ENCODE measurements at places on chromosomes 7 and 10. TPM values are rescaled to one million over a fixed set of nuclear protein-coding genes. Genes with fewer than 3 reads are reported as not detected.
A peak's percentile ranks its signal among the peaks of the same experiment; 100 is the strongest.

DMTF1 gene
- total RNA-seq = 117 TPM

- no peaks in the 10 kb centered on the region for H3K4me1 ChIP-seq
- no peak for DNase-seq
- H3K27me3 ChIP-seq = no peaks in the 10 kb centered on the region
- no peaks in the 10 kb centered on the region for H3K36me3 ChIP-seq
These were observed 104.5 kb upstream of the PCLO start for GRCh38 chr7:83267141-83267631.

DNA sequence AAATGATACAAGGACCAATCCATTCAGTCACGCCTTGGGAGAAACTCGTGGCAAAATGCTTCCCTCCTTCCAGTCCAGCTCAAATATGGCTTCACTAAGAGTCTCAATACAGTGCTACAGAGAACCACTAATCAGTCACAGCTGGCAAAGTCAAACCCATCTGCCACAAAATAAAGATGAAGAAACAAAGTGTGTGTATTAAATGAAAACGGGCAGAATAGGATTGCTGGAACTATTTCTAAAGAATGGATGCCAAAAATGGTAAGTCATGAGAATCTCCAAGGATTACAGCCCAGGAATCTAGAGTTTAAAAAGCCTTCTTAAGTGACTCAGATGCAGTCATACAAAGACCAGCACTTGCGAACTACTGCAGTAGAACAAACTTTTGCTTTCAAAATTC lies 61.9 kb downstream of the CACUL1 start:
- H3K27me3 ChIP-seq = no peaks in the 10 kb centered on the region
- H3K27ac ChIP-seq = no peak overlapping the region
- no peak for DNase-seq
- peaks cover 11% of the 10 kb centered on the region for H3K36me3 ChIP-seq
- H3K4me3 ChIP-seq = no peak overlapping the region
- no peaks in the 10 kb centered on the region for H3K4me1 ChIP-seq

GRCh38 chr10:86553213-86553612 lies 31.6 kb upstream of the WAPL start:
- H3K27ac ChIP-seq = no peak overlapping the region
- no peak overlapping the region for H3K4me3 ChIP-seq
- no peaks in the 10 kb centered on the region for H3K36me3 ChIP-seq

GRCh38 chr7:10939237-10939910 lies 34.3 kb upstream of the PHF14 start:
- H3K27me3 ChIP-seq = no peaks in the 10 kb centered on the region
- no peak overlapping the region for H3K4me3 ChIP-seq
- H3K36me3 ChIP-seq = peaks cover 4% of the 10 kb centered on the region
- DNase-seq = peak; percentile 2
- peaks cover 16% of the 10 kb centered on the region for H3K4me1 ChIP-seq

DNA sequence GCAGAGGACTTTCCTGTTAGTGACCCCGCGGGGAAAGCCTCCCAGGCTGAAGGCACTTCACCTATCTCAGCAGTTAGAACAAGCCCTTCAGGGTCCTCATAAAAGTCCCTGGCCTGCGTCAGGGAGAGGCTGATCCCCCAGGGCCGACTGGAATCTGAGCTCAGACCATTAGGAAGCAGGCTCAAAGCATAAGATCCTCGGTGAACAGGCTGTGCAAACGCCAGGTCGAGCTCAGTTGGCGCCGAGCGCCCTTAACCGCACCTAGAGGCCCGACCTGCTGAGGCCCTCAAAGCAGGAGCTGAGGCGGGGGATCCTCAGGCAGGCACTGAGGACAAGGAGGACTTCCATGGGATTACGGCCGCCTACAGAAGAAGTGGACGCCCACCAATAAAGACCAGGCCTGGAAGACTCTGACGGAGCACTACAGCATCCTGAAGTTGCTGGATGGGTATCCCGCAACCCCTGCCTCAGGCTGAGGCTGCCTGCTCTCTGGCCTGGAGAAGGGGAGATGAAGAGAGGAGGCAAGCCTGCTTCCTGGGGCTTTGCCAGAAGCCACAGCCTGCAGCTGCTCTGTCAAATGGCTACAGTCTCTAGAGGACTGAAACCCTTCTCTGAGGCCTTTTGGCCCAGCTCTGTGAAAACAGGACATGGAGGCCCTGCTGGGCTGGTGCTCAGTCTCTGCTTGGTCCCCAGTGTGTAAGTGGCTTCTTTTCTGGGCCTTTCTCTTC lies 29.9 kb downstream of the LIPJ start:
- no peaks in the 10 kb centered on the region for H3K4me1 ChIP-seq
- no peak overlapping the region for H3K4me3 ChIP-seq
- no peaks in the 10 kb centered on the region for H3K36me3 ChIP-seq
- no peak overlapping the region for H3K27ac ChIP-seq
- no peaks in the 10 kb centered on the region for H3K27me3 ChIP-seq

DNA sequence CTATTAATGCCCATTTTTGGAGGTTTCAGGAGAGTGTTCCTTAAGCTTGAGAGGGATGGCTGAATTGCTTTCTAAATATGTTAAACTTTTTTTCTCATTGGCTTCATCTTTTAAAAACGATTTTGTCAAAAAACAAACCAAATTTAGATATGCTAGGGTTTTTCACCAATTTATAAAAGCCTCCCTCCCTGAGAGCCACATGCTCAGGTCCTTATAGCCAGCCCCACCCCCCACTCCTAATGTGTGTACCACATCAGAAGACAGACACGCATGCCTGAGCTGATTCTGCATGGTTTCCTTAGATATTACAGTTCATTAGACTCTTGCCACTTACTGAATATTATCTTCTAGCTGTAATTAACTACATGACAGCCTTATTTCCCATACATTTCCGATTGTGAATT lies 2.0 kb downstream of the CUL1 start:
- H3K4me3 ChIP-seq = peak overlapping the region; percentile 91
- H3K27ac ChIP-seq = peak overlapping the region; percentile 87
- peaks cover 61% of the 10 kb centered on the region for H3K4me1 ChIP-seq
- no peaks in the 10 kb centered on the region for H3K36me3 ChIP-seq
- DNase-seq = no peak

GRCh38 chr10:111410740-111411139 lies 333.9 kb downstream of the ADRA2A start:
- H3K27ac ChIP-seq = no peak overlapping the region
- H3K4me1 ChIP-seq = no peaks in the 10 kb centered on the region
- no peak for DNase-seq
- no peaks in the 10 kb centered on the region for H3K27me3 ChIP-seq

- H3K4me1 ChIP-seq = peaks cover 13% of the 10 kb centered on the region
- no peak overlapping the region for H3K4me3 ChIP-seq
- no peak overlapping the region for H3K27ac ChIP-seq
These were observed 23.2 kb upstream of the CFAP46 start for GRCh38 chr10:132965411-132966057.

GRCh38 chr10:26022831-26023230 lies 88.8 kb downstream of the MYO3A start:
- no peak overlapping the region for H3K4me3 ChIP-seq
- H3K27me3 ChIP-seq = no peaks in the 10 kb centered on the region
- DNase-seq = no peak
- H3K27ac ChIP-seq = no peak overlapping the region
- no peaks in the 10 kb centered on the region for H3K36me3 ChIP-seq
- no peaks in the 10 kb centered on the region for H3K4me1 ChIP-seq

GRCh38 chr7:121953601-121954000 lies 80.6 kb downstream of the PTPRZ1 start:
- no peaks in the 10 kb centered on the region for H3K27me3 ChIP-seq
- H3K27ac ChIP-seq = no peak overlapping the region
- DNase-seq = no peak
- peaks cover 30% of the 10 kb centered on the region for H3K36me3 ChIP-seq
- H3K4me1 ChIP-seq = peaks cover 48% of the 10 kb centered on the region
- no peak overlapping the region for H3K4me3 ChIP-seq

DNA sequence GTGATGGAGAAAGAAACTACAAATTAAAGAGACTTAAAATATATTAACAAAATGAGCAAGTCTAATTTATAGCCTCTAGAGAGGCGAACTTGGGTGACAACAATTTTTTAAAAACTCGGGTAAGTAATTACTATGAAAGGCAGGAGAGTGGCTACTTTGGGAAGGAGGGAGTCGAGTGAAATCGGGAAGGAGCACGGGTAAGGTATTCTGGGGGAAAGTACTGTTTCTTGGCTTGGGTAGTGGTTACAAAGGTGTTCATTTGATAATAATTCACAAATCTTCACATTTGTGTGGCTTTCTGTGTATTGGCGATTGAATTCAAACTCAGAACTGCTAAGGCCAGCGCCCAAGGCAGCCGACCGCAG lies 32.9 kb upstream of the GRID1 start:
- no peaks in the 10 kb centered on the region for H3K36me3 ChIP-seq
- DNase-seq = no peak
- H3K27ac ChIP-seq = no peak overlapping the region
- peaks cover 25% of the 10 kb centered on the region for H3K4me1 ChIP-seq
- H3K4me3 ChIP-seq = peak overlapping the region; percentile 81
- H3K27me3 ChIP-seq = peaks cover 76% of the 10 kb centered on the region

GRCh38 chr10:95513941-95514392 lies 47.2 kb downstream of the SORBS1 start:
- no peaks in the 10 kb centered on the region for H3K36me3 ChIP-seq
- H3K27me3 ChIP-seq = no peaks in the 10 kb centered on the region
- no peak overlapping the region for H3K4me3 ChIP-seq
- peaks cover 14% of the 10 kb centered on the region for H3K4me1 ChIP-seq

GDF2 gene
- total RNA-seq = not detected

CALCR gene
- total RNA-seq = 0.07 TPM

DNA sequence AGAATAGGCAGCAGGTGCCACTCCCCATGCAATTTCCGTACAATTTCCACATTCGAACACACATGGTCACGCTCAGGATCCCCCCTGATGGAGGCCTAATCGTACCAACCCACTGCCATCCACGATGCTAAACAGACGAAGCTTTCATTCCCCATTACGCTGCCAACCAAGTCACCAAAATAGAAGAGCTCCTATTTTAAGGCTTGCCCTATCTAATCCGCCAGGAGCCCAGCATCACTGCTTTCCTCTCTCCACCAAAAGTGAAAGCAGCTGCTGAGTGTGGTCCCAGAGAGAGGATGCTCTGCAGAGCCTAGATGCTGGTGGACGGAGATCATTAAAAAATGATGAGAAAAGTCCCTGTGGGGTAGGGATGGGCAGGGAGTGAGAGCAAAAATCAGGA lies 43.3 kb downstream of the HSPA12A start:
- peak overlapping the region; percentile 68 for H3K27ac ChIP-seq
- H3K4me1 ChIP-seq = peaks cover 16% of the 10 kb centered on the region
- no peak overlapping the region for H3K4me3 ChIP-seq
- no peaks in the 10 kb centered on the region for H3K27me3 ChIP-seq
- no peaks in the 10 kb centered on the region for H3K36me3 ChIP-seq
- no peak for DNase-seq

KEL gene
- total RNA-seq = 1.4 TPM

PRPS1L1 gene
- total RNA-seq = not detected

DNA sequence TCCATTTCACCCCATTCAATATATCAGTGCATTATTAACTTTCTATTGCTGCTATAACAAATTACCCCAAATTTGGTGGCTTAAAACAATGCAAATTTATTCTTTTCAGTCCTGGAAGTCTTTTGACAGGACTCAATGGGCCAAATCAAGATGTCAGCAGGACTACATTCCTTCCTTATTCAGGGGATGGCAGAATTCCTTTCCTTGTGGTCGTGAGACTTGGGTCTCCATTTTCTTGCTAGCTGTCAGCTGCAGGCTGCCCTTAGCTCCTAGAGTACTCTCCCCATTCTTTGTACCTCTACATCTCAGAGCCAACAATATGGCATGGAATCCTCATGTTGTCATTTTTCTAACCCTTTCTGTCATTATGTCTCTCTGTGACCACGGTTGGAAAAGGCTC lies 310.6 kb downstream of the HDAC9 start:
- H3K36me3 ChIP-seq = peaks cover 4% of the 10 kb centered on the region
- no peak for DNase-seq
- peaks cover 16% of the 10 kb centered on the region for H3K4me1 ChIP-seq
- H3K27ac ChIP-seq = no peak overlapping the region
- no peaks in the 10 kb centered on the region for H3K27me3 ChIP-seq

CBX3 gene
- 293 TPM for total RNA-seq

SRRM3 gene
- 4.9 TPM for total RNA-seq

DNA sequence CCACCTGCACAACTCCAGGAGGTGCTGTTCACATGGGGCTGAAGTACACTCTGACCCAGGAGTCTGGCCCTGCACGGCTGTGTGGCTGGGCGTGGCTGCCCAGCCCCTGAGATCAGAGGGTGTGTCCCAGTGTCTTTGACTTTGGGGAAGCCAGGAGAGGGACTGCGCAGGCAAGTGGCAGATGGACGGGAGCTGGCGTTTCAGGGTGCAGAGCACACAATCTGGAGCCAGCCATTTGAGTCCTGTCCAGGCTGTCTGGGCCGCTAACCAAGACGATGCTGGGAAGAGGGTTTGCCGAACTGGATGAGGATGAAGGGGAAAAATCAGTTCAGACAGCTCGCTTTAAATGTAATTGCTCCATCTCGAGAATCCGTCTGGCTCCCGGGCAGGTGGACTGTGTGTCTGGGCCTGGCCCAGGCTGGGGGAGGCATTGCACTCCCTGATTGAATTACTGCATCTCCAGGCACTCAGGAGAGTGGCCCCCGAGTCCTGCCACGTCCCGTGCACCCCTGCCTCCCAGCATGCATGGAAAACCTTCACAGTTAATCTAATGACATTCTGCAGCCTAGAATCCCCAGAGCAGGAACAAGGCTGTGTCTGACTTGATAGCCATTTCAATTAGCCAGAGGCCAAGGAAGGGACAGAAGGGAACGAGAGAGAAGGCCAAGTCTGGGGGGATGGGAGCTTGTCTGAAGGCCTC lies 120.8 kb upstream of the NANOS1 start:
- no peak for DNase-seq
- H3K36me3 ChIP-seq = no peaks in the 10 kb centered on the region
- no peaks in the 10 kb centered on the region for H3K27me3 ChIP-seq
- no peak overlapping the region for H3K4me3 ChIP-seq

GRCh38 chr7:36019538-36019937 lies 133.5 kb upstream of the EEPD1 start:
- H3K27me3 ChIP-seq = no peaks in the 10 kb centered on the region
- H3K4me1 ChIP-seq = peaks cover 13% of the 10 kb centered on the region
- H3K36me3 ChIP-seq = no peaks in the 10 kb centered on the region
- H3K4me3 ChIP-seq = no peak overlapping the region
- no peak overlapping the region for H3K27ac ChIP-seq
- no peak for DNase-seq

DNA sequence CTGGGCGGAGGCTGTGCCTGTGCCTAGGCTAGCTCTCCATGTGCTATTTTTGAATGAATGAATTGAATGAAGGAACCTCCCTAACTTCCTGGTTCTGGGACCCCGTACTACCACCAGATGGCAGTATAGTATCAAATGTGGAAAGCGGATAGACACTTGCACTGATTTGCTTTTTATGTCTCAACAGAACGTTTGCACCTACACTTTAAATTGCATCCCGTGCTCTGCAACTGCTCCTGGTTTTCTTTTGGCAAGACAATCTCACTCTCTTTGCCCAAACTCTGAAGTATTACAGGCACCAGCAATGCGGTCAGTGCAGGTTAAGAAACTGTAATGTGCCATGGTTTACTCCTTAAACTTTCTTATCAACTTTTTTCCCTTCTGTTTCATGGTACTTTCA lies 6.5 kb downstream of the FZD8 start:
- peak; percentile 50 for DNase-seq
- peaks cover 36% of the 10 kb centered on the region for H3K4me1 ChIP-seq

Measured in neural crest cell (in vitro differentiated cells).